Pons (tissue), 1 donor: ENCODE measurements at places on chromosomes 7 and 10.

DNA sequence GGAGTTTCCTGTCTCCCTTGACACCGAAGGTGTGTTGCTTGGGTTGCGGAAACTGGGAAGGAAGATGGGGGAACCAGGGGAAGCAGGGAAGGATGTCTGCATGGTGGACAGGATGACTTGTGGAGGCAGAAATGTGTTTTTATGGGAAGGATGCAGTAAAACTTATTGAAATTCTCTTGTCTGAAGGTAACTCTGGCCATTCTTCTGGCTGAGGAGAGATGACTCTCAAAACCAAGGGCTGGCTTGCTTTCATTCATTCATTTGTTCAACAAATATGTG is 1.5 kb downstream of the UBTD1 start:
- DNase-seq: no peak

DNA sequence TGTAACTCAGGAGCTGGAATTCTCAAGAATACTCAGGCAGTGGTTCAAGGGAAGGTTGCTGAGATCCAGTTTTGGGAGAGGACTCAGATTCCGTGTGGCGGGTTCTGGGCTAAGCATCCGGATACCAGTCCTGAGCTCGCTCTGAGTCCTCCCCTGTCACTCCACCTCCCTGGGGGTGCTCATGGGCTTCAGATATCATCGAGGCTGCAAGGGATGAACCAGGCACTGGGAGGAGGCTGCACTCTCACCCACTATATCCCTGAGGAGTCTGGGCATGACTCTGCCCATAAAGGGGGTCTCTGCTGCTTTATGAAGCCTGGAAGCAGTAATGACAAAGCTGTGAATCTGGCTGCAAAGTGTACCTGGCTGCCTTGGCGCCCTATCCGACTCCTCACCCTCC is 188.5 kb downstream of the TNS3 start:
- DNase-seq: no peak

DNA sequence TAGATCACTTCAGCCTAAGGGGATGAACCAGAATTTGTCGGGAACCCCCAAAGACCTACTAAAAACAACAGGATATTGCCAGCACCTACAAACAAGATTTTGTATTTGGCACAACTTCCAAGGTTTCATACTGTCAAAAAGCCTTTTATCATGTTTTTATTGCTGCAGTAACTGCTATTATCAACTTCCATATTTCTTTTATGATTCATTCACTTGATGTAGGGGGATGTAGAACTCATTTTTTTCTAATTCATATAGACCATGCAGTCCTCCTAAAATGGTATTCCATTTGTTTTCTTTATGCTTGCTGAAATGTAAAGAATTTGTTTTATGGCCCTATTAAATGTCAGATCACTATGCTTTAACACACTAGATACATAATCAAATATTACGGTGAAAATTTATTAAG is 30.0 kb upstream of the WNT16 start:
- DNase-seq: no peak

GRCh38 chr10:106987362-106987761 is 177.1 kb downstream of the SORCS1 start:
- DNase-seq: no peak

- DNase-seq: no peak
Measured at GRCh38 chr7:139118234-139118804, 8.8 kb upstream of the ZC3HAV1 start.

- peak; percentile 67 for DNase-seq
Measured at GRCh38 chr10:6014241-6014761, 37.0 kb upstream of the IL15RA start.

DNA sequence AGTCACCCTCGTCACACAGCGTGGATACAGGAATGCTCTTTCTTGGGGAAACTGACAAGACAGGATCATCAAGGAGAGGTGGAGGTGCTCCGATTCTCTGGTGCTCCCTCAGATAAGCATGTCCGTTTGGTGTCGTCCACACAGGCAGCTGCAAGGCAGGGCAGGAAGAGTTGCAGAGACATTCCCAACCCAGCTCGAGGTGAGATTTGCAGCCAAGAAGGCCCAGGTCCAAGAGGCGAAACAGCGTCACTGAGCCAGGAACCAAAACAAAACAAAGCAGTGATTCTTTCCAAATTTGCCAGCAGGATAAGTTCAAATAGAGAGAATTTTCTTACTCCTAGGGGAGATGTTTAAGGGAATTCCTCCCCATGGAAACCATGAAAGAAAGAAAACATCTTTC is 386.5 kb upstream of the PFKP start:
- DNase-seq: no peak

DNA sequence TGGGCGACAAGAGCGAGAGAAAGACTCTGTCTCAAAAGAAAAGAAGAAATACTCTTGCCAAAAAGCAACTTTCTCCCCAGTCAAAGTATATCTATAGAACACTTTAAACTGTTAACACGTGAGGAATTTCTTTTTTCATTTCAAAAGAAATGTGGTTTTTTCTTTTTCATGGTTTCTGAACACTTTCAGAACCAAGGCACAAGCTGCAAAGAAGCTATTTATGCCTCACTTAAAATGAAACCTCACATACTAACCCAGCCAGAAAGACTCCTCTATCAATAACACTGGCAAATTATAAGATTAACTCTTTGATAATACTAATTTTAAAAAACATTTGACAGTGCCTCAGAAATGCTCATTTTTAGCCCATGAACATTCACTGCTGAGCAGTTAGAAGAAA is 20.9 kb downstream of the TBX20 start:
- DNase-seq: no peak

GRCh38 chr7:69657331-69657730 is 59.1 kb downstream of the AUTS2 start:
- no peak for DNase-seq

DNA sequence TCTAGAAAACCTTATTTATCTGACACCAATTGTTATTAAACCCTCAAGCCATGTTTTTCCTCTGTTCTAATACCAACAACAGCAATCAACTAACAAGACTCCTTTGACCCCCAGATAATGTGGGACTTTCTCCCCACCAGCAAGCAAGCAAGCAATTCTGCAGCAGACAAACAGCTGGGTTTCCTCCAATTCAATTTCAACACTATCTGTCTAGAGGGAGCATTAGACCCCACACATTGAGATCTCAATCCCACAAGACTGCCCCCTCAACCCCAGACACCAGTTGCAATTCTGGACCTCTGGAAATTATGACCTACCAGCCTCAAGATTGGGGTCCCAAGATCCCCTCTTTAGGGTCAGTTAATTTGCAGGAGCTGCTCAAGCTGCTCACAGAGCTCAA is 89.4 kb upstream of the TMEM26 start:
- DNase-seq: no peak

DNA sequence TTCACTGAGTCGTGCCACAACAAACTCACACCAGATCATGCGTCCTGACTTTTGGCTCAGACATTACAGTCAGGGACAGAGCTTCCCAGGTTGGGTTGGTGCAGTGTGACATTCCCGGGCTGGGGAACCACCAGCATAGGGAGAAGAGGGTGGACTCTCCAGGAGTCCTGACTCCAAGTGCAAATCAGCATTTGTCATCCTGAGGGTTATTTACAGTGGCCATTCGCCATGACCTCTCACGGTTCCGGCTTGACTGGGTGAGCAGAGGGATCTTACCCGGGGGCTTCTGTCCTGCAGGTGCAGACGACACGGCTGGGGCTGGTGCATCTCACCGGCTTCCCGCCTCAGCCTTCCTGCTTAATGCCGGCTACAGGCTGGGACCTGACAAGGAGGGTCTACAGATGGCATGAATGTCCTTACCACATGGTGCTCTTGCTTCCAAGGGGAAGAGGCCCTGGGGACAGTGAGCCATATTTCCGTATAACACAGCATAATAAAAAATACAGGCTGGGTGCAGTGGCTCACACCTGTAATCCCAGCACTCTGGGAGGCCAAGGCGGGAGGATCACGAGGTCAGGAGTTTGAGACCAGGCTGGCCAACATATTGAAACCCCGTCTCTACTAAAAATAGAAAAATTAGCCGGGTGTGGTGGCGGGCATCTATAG is 12.5 kb upstream of the INTS1 start:
- no peak for DNase-seq

- DNase-seq: peak; percentile 61
Measured at GRCh38 chr7:131076711-131077181, 250.9 kb upstream of the MKLN1 start.

DNA sequence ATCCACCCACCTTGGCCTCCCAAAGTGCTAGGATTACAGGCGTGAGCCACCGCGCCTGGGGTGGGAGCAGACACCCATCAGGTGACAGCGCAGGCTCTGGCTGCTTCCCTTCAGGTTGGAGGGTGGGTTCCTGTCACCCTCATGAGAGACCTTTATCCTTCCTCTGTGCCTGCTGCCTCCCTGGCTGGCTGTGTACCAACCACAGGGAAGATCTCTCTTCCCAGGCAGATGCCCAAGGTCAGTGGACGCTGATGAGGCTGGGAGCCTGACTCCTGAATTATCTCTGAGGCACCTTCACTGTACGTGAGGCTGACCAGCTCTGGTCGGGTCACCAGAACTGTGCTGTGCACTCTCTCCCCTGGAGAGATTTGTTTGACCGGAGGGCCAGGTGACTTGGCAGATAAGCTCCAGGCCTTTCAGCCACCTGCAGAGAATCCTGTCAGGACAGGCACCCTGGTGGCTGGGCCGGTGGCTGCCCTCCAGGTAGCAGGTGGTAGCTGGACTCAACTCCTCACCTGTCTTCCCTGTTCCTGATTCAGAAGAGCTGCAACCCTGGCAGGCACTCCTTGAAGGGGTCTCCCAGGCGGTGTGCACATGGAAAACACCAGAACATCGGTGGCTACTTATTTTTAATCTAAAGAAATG is 251.9 kb downstream of the GLRX3 start:
- DNase-seq: no peak

- DNase-seq: no peak
Measured at GRCh38 chr10:33421789-33422462, 87.5 kb upstream of the NRP1 start.

DNA sequence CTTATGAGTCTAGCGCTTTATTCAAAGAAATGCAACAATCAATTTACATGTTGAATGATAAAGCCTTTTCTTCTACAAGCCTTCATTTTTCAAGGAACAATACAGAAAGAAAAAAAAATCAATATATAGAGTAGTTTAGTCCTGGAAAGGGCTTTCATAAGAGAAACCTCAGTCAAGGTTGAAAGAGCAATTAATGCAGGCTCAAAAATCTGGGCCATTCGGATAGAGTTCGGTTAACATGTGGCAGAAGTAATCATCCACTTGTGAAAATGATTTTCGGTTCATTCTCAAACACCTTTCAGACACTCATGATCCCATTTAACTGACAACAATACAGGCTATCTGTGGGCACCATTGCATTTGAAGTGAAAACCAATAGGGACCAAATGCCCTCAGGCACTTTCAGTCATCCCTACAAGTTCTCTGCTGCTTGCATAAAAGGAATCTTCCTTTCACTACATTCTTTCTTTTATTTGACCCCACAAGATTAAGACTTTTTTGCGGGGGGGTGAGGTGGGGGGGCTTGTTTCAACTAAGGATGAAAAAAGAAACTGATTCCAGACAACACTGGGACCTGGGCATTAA is 177.9 kb downstream of the RNF133 start:
- no peak for DNase-seq

DNA sequence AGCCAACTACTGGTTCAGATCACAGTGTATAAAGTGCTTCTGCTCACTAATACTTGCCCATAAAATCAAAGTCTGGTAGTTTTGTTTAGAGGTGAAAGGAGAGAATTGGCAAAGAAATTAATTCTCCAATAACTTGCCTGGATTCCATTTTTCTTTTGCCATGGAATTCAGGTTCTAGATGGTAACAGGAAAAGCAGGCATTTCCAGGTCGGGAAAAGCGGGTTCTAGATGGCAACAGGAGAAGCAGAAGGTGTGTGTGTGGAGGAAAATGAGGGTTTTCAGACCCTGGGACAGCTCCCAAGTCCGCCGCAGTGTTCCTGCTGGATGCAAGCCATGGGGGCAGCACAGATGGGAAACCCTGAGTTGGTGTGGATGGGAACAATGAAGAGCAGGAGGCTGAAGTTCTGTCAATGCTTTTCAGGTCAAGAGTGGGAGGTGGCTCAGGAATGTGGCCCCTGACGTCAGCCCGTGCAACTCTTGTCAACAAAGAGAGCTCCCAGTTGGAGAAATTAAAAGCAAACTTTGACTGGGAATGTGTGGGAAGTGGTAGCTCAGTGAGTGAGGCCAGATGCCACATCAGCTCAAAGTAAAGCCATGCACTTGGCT is 696.7 kb downstream of the LRMDA start:
- DNase-seq: no peak

DNA sequence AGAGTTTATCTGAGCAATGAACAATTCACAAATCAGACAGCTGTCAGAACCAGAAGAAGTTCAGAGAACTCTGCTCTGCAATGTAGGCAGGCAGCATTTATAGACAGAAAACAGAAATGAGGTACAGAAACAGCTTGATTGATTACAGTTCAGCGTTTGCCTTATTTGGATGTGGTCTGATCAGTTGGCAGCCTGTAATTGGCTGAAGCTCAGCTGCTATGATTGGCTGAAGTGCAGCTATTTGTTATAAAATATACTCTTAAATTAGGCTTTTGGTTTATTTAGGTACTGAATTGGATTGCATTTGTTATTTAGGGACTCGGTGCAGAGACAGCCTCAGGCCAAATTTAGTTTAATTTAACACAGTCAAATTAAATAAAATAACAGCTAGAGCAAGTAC is 85.8 kb upstream of the JAZF1 start:
- no peak for DNase-seq

- DNase-seq: no peak
Measured at GRCh38 chr7:33792547-33793105, 112.7 kb upstream of the BMPER start.

- no peak for DNase-seq
Measured at GRCh38 chr10:91665842-91666241, 33.0 kb upstream of the PPP1R3C start.

DNA sequence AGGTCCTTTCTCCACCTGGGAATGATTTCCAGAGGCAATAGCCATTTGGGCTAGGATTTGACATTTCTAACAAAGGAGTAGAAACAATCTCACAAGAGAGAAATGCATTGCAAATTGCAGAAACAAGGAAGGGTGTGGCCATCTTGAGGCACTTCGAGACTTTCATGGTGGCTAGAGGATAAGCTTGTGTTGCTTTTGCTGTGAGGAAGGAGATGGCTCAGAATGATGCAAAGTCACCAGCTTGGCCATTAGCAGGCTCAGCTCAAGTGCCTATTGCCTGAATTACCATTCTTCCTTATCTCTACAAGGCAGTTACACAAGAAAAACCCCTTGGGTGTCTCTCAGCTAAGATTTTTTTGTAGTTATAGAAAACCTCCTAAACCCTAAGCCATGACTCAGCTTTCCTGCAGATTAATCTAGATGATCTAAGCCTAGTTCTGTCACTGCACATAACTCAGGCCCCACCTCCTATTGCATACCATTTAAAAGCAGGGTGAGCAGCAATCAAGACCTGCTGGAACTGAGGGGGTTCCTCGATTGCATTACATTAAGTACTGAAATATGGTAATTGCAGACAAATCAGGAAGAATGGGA is 683.1 kb downstream of the NRG3 start:
- no peak for DNase-seq

- DNase-seq: no peak
Measured at GRCh38 chr10:71717551-71717951, 2.0 kb downstream of the C10orf105 start.

DNA sequence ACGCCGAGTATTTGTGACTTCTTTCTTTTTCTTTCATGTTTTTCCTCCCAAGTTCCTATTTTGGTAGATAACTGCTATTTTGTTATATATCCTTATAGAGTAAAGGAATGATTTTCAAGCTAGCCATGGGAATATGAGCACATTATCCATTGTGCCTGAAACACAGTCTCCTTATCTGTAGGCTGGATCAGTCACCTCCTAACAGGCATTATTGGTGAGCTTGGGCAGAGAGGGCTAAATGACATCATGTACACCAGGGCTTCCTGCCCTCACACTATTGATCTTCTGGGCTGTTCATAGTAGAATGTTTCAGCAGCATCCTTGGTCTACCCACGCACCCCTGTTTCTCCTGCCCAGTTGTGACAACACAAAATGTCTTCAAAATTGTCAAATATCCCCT is 88.1 kb upstream of the CTBP2 start:
- no peak for DNase-seq
